ENCODE measurements at places on chromosomes 7 and 10.

DNA sequence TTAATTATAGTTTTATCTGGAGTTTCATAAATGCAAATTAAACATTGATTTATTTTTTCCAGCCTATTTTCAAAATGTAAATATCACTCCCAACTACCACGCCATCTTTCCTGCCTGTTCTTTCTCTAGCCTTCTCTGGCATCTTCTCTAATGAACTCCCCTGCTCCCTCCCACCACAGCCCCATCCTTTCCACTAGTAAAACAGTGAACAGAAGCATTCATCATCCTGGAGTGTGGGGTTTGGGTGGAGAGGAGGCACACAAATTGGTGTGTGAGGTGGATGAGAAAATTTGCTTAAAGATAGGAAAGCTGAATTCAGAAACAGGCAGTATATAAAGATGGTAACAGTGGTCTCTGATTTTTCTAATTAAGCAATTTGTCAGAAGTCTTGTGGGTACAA, 479.4 kb downstream of the ARL4A start:
- no peak for DNase-seq

DNA sequence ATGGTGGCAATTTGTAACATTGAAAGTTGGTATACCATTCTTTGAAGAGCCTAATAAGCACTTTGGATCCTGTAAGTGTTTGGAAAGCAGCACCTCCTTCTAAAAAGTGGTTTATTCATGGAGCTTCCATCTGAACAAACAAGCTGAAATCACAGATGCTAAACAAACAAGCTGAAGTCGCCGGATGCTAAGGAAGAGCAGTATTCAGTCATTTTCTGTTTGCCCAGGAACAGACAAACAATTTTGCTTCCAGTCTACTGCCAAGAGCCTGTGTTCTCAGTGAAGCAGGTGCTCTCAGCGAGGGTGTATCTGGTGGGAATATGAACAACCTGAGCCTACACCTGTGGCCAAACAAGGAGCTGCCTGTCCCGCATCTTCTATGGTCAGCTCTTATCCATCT, 6.3 kb downstream of the COL28A1 start:
- DNase-seq: no peak

GRCh38 chr10:3747248-3747960, 37.6 kb downstream of the KLF6 start:
- no peak for DNase-seq

- no peak for DNase-seq
Observed at GRCh38 chr7:23467806-23468525, 2.3 kb downstream of the IGF2BP3 start.

GRCh38 chr7:150968734-150969372, 9.3 kb downstream of the KCNH2 start:
- no peak for DNase-seq

DNA sequence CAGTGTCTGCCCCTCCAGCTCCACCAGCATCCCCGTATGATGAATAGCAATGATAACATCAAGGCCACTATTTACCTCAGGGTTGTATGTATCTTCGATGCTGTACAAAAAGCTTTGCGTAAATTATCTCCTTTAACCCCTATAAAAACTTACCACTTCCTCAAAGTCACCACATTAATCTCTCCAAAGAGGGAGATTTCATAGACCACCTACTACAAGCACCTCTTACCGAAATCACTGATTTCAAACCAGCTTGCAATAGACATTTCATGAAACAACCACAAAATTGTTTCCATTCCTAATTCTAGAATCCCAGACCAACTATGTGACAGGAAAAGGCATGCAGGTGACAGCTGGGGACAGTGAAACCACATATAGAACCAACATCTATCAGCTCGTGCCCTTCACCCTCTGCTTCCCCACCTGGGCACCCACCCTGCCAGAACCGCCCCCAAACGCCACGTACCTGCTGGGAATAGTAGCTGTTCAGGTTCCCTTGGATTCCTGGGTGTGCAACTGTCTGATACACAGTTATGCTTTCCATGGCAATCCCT, 20.1 kb upstream of the MMP21 start:
- DNase-seq: no peak

GRCh38 chr7:144531181-144531580, 127.7 kb upstream of the NOBOX start:
- DNase-seq: no peak

DNA sequence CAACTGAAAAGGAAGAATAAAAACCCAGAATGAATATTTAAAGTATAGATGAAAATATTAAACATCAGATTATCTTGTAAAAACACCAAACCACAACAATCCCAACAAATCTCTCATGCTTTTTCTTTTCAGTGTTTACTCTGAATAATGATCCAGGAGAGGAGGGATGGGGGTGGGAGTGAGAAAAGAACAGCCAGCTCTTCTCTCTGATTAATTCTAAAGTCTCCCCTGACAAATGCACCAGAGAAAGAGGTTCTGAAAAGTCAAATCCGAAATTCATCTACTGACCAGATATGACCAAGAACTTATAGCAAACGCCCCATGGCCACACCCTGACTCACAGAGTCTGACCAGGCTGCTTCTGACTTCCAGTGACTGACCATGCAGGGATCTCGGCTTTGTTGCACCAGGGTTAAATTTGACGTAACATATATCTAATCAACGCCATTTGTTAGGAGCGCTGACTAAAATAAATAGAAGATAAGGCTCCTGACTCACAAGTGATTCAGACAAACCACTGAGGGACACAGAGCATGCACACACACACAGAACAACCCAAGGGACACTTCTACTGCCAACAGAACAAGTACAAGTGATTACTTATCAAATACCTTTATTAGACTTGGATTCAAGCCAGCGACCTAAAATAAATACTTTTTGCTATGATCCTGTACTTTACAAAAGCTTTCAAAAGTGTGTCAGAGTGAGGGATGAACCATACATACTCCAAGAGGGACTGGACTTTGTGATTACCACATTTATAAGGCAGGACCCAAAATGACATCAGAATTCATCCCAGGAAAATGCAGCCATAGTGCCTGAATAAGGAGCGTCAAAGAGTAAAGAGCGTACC, 9.3 kb upstream of the SPOCK2 start:
- no peak for DNase-seq

GRCh38 chr7:35694161-35694783, 663 bp downstream of the HERPUD2 start:
- peak; percentile 33 for DNase-seq

DNA sequence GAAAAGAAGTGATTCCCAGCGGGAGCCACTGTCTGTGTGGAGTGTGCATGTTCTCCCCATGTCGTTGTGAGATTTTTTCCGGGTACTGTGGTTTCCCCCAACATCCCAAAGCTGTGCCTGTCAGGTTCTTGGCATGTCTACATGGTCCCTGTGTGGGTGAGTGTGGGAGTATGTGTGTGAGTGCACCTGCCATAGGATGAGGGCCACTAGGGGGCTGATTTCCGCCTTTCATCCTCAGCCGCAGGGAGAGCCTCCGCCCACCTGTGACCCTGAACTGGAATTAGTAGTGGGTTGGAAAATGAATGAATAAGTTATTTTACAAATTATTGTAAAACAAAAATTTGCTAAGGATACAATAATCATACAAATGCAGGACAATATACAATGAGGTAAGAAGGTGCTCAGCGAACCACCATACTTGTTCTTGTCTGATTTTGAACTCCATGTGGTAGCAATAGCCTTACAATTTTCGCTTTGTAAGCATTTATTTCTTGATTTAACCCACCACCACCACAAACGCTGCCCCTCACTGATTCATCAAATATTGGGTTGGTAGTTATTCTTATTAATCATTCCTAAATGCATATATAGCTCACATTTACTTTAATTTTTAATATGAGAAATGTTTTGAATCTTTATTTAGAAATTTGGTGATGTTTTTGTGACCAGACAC, 641.2 kb upstream of the VSTM2A start:
- no peak for DNase-seq

Measured in NCI-H524 (cell line).